ENCODE measurements at places on chromosomes 2 and 18. TPM values are rescaled to one million over a fixed set of nuclear protein-coding genes. Genes with fewer than 3 reads are reported as not detected.

GRCh38 chr2:62992561-62992960 lies 58.1 kb upstream of the OTX1 start:
- no peak for DNase-seq

DNA sequence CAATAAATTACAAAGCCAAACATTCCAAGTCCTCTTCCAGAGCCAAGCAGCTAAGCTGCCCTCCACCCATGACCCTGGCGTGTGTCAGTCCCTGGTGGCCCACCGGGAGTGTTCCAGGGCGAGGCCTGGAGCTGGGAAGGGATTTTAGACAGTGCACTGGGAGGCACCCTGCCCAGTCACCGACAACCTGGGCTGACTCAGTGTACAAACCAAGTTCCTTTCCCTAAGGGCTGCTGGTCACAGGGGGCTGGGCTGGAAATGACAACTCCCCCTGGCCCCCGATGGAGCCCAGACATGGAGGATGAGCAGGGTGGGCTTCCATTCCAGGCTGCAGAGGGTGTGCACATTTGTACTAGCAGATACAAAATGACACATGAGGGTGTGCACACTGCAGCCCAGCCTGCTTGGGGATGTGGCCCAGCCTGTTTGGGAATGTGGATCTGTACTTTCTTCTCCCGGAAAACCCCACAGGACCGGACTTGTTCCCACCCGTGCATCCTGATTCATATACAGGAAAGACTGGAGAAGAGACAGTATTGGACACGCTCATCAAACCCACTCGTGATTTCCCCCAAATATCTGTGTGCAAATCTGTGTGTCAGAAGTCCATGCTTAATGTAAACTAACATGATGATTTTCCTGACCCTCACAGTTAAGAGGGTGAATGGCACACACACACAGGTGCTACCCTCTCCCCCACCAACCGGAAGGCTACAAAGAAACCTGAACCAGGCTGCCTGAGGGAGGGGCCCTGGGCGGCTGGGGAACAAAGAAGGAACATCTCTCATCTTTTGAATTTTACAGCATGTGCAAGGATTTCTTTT lies 58.9 kb downstream of the NDUFA10 start:
- no peak for DNase-seq

GRCh38 chr18:59514203-59514602 lies 155.1 kb upstream of the LMAN1 start:
- peak; percentile 66 for DNase-seq

DNA sequence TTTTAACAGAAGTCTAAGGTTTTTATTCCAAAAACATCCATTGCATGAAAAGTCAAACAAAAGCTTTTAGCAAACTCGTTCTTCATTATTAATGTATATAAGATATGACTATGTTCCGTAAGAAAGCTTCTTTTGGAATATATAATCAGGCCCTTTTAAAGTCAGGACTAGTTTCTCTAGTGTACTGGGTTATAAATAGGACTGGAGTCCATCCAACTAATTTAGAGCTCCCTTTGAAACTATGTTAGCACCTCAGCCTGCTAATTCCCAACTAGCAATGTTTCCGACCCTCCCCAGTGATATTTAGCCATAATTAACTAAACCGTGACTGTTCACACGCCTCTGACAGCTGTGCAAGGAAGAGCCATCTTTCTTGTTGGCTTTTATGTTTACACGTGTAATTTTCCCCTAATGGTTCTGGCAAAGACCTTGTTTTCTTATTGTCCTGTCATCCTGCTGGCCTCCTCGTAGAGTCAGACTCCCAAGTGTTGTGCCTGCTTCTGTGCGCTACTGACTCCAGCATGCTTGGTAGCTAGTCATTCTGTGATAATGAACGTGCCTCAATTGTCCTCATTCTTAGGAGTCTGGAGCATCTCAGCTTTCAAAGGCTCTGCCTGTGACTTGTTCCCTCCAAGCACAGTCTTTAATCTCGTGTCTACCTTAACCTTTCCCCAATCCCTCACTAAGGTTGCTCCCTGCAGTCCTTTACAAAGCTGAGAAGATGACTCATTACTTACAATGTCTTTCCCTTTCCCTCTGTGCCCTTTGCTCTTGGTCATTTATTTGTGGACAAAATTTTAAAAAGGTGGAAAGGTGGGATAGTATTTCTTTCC lies 172.2 kb upstream of the RASGRP3 start:
- no peak for DNase-seq

- no peak for DNase-seq
Observed at GRCh38 chr18:63238693-63239075, 80.9 kb downstream of the BCL2 start.

GRCh38 chr2:211068108-211068780 lies 511.8 kb downstream of the CPS1 start:
- DNase-seq: no peak

DNA sequence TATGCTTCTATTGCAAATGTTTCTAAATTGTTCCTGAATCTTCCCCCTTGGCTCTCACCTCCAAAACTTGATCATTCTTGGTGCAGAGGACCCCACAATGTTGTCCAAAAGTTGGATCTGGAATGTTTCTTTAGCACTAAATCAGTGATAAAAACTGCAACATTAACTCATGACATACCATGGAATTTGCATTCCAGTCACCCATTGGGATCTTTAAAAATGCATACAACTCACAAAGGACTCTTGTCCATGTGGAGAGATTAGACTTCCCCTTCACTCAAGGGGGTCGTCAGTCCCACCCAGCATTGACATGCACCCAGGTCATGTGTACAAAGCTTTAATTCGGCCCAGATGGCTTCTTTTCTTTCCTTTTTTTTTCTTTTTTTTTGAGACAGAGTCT lies 169.3 kb downstream of the SETBP1 start:
- DNase-seq: no peak

- no peak for DNase-seq
Observed at GRCh38 chr18:53944721-53945120, 279.7 kb downstream of the MBD2 start.

GRCh38 chr2:162403884-162404283 lies 60.0 kb downstream of the GCA start:
- no peak for DNase-seq

HOXD11 gene
- polyA plus RNA-seq: 0.07 TPM

DNA sequence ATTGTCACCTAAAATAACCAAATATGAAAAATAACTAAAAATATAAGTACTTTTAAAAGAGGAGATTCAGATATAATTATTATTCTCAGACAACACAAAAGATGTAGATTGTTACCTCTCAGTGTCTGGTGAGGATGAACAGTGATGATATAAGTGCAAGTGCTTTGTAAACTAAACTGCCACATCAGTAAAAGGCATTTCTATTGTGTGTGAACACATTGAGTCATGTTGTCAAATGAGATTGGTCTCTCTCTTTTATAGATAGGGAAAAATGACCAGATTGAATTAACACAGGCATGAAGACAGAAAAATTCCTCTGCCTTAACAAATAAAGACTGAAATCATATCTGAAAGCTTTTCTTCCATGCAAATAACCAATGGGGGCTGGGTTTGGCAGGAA lies 182.4 kb upstream of the TMEFF2 start:
- DNase-seq: no peak

CKAP2L gene
- 0.15 TPM for polyA plus RNA-seq
